Caudate nucleus (tissue), 63 donors: ENCODE measurements at places on chromosomes 7 and 10.
A peak's percentile ranks its signal among the peaks of the same experiment; 100 is the strongest.

GRCh38 chr7:133650487-133651300 lies 397.8 kb downstream of the EXOC4 start:
- DNase-seq, result no peak

DNA sequence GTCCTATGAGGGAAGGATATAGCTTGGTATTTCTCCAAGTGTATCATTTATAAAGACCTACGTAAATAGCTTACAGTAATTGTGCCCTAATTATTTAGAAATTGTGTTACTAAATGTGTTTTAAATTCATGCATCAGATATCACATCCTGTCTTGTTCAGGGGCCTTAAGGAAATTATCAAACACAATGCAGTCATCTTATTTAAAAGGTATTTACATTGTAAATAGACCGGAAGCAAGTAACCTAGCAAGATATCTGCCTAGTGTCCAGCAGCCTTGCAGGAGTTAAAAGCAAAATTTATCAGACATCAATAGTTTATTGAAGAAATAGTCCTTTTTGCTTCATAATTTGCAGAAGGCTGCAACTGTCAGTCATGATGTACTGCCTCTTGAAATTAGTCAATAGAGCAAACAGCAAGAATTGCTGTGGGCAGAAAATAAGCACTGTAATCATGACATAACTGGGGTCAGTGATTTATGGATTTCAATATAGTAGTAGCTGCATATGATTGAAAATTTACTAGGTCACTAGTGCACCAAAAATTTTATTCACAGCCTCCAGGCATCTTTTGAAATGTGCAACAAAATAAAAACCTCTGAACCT lies 23.1 kb downstream of the GLRX3 start:
- DNase-seq, result no peak

- DNase-seq, result no peak
These were observed 10.1 kb downstream of the CHN2 start for GRCh38 chr7:29204491-29205272.

GRCh38 chr7:39582536-39582935 lies 16.3 kb downstream of the YAE1 start:
- DNase-seq, result no peak

- no peak for DNase-seq
These were observed 6.8 kb upstream of the LAT2 start for GRCh38 chr7:74202841-74203556.

DNA sequence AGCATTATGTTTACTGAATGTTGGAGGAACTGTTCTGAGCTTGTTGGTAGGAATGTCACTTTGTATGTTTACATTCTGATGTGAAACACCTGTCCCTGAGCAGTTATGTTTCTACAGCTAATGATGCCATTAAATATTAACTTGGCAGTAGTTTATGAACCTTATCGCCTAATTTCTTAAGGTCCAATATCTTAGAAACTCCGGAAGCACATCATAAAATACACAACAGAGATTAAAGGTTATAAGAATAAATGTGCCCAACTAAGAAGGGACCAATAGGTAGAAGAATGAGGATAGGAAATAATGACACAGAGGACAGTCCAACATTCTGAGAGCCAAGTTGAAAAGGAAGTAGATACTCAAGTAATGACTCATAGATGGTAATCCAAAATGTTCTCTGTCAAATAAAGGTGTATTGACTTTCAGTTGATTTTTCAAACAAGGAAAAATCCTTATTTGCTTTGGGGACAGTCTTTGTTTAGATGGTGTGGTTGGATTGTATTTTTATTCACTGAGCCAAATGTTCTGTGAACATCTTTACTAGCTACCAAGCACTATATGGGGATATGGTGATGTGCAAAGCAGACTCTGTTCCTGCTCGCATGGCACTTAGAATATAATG lies 31.9 kb downstream of the LCOR start:
- no peak for DNase-seq

GRCh38 chr7:85890244-85890811 lies 703.5 kb upstream of the SEMA3D start:
- DNase-seq, result no peak

DNA sequence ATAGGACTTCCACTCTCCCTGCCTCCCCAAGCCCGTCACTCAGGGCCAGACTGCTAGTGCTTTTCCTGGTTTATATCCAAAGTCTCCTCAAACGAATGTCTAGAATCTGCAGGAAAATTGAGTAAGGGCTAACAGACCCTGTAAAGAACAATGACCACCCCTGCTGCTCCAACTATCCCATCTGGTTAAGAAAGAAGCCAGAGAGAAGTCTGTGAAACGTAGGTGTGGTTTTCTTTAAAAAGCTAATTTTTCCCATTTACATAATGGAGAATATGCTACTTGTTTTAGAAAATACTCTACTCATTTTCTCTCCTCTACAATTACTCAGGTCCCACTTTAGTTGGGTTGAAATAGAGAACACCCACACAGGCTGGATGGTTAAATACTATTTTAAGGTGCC lies 72.5 kb downstream of the FAM13C start:
- DNase-seq, result no peak

GRCh38 chr7:95472581-95473161 lies 13.1 kb upstream of the ASB4 start:
- DNase-seq, result no peak

DNA sequence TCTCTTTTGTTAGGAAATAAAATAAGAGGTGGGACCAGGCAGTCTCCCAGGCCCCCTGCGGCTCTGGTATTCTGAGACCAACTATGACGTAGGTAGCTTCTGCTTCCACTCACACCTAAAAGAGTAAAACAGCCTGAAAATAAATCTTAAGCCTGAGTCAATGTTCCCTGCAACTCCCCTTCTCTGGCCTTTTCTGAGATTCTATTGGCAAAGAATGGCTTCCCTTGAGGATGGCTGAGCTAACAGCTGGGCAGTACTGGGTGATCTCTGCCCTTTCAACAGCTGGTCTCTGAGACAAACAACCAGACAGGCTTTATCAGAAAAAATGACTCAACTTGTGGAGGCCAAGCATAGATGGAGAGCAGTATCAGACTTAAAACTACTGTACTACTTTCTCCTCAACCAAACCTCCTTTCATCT lies 58.7 kb downstream of the CREB3L2 start:
- no peak for DNase-seq

DNA sequence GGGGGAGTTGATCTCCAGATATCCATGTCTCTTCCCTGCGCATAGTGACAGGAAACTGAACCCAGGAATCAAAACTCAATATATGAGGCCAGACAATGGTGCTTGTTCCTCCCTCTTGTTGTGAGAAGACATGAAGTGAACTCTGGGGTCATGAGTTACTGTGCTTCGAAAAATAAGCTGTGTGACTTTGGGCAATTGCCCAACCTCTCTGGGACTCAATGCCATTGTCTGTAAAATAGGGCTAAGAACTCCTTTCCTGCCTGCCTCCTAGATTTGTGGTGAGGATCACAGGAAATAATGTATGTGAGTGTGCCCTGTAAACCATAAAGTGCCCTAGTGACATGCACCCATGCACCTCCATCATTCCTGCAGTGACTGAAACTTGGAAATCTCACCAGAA lies 48.4 kb downstream of the SYPL1 start:
- DNase-seq, result no peak

- DNase-seq, result no peak
These were observed 8.2 kb downstream of the BMS1 start for GRCh38 chr10:42790835-42791234.

GRCh38 chr7:81769891-81770727 lies at the start of gene HGF:
Gene HGF, minus strand, starts transcription at chr7:81770047. Its CDS starts 76 bp downstream, at chr7:81769971.
- no peak for DNase-seq

GRCh38 chr7:56062382-56062781 lies 1.7 kb upstream of the SUMF2 start:
- no peak for DNase-seq

GRCh38 chr7:111025006-111025405 lies 65.9 kb upstream of the LRRN3 start:
- no peak for DNase-seq

- DNase-seq, result no peak
These were observed 258.1 kb downstream of the PAXIP1 start for GRCh38 chr7:154744861-154745258.

- no peak for DNase-seq
These were observed 9.4 kb downstream of the SCRN1 start for GRCh38 chr7:29980151-29980550.

DNA sequence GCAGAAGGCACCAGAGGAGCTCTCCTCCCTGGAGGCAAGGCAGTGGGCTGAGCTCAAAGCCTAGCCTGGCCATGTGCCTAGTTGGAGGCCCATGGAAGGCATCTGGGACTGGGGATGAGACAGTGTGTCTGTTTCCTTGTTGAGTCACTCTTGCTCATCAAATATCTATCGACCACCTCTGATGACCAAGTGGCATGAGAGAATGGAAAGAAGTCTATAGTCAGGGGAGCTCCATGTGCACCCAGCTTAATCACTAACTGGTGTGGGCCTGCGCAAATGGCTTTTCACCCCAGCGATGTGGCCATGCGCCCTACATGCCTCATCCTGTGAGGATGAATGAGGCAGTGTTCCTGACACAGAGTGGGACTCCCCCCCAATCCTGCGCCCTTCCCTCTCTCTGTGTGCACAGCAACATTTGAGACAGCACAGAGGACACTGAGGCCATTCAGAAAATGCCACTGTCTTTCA lies 229.9 kb downstream of the RPS24 start:
- peak; percentile 77 for DNase-seq

DNA sequence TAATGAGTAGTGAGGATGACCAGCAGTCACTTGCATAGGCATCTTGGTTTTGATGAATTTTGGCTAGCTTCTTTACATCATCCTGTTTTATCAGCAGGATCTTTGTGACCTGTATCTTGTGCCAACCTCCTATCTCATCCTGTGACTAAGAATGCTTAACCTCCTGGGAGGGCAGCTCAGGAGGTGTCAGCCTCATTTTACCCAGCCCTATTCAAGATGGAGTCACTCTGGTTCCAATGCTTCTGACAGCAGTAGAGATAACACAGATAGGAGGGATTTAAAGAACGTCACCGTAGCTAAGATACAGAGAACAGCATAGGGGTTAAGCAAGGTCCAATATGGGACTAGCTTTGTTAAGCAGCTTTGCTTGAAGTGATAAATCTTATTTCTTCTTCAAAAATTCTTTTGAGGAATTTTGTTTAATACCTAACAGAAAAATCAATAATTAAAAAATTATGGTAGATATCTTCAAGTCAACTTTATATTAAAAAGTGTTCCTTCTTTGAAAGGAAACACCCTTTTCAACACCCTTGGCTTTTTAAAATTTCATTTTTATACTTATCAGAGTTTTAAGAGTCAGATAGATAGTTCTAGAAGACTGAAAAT lies 39.9 kb downstream of the TMEM229A start:
- no peak for DNase-seq

DNA sequence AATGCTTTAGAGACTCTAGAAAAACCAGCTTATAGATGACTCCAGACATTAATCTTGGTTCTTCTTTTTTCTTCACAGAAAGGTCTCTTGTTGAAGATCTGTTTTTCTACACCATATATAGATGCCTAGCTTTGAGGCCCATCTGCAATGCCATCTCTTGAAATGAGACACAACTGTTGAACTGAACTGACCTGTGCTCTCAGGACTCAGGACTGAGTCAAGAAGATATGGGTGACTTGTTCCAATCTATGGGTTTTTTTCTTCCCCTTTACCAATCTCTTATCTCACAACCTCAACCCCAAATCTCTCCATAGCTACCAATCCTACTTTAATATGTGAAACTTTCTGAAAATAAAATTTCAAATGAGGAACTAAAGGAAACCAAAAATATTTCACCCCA lies 194.7 kb downstream of the SNX13 start:
- DNase-seq, result no peak

GRCh38 chr7:106284714-106285050 lies at the start of gene NAMPT:
Gene NAMPT, minus strand, starts transcription at chr7:106284983. Its CDS starts 99 bp downstream, at chr7:106284884.
- no peak for DNase-seq

- no peak for DNase-seq
These were observed 449.7 kb upstream of the KLF6 start for GRCh38 chr10:4234661-4235060.

- DNase-seq, result no peak
These were observed 249.3 kb upstream of the KCND2 start for GRCh38 chr7:120023494-120024167.

GRCh38 chr7:70384891-70385290 lies 747.1 kb upstream of the GALNT17 start:
- DNase-seq, result no peak

DNA sequence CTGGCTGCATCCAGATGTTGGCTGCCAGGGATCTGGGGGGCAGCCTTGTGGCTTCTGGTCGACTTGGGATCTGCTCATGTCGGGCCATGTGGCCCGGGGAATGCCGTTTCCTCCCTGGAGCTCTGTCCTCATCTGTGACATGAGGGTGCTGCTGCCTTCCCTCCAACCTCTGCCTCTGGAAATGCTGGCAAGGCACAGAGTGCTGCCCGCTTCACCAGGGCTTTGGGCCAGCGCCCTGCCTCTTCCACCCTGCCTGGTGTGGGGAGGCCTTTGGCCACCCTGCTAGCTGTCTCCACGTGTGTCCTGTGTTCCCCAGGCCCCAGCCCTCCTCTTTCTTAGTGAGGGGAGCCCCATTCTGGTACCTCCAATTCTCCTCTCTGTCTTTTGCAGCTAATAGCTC lies 5.8 kb upstream of the SMARCD3 start:
- no peak for DNase-seq

DNA sequence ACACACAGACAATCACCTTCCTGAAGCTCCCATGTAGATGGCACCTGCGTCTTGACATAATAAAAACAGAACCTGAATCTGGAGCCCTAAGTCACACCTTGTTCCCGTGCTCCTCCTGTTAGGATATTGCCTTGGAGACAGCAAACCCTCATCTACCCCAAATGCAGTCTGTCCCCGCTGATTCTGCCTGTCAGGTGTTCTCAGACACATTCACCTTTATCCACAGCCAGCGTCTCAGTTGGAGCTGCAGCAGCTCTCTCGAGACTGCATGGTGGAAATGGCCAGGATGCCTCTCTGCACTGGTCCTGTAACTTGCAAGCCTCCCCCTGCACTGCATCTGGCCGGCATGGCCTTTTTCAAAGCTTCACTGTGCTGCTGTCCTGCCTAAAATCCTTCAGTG lies 218.0 kb upstream of the ZNF32 start:
- DNase-seq, result no peak

DNA sequence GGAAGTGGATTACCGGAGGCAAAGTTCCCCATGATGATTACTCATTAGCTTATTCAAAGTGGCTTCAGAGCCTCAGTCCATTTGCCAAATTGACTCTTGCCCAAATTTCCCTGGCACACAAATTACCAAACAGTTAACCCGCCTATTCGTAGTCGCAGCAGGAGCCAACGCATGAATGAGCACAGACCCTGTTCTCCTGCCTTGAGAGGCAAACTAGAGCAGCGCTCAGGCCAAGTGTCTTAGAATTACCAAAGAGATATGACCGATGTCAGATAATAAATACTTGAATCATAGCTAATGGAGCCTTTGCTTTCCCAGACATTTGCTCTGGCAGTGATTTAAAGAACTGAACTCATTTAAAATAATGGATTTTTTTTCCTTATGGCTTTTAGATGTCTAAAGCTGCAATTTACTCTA lies 64.9 kb downstream of the CTTNBP2 start:
- peak; percentile 67 for DNase-seq

DNA sequence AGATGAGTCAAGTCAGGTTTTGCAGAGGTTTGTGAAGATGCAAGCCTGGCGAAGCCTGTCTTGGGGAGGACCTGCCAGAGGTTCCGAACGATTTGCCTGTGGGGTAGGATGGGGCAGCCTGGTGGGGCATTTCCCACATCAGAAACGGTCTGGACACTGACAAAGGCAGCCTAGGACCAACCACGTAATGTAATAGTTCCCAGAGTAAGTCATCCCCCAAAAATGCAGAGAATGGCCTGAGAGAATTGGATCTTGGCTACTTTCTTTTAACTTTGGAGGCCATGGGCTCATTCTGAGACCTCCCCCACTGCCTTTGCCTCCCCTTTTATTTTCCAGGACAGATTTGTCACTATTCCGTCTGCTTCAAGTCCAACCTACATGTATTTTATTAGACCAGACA lies 168.9 kb upstream of the SH2B2 start:
- DNase-seq, result no peak

GRCh38 chr10:64573623-64574325 lies 1052.6 kb downstream of the REEP3 start:
- no peak for DNase-seq
